ENCODE measurements at places on chromosomes 7 and 10.

- no peak overlapping the region for H3K4me3 ChIP-seq
- peaks cover 30% of the 10 kb centered on the region for H3K36me3 ChIP-seq
- no peak for DNase-seq
- no peak overlapping the region for H3K27ac ChIP-seq
Observed at GRCh38 chr10:299969-300368, 164.7 kb downstream of the ZMYND11 start.

GRCh38 chr10:129963641-129964501 lies at the start of gene EBF3:
Gene EBF3, minus strand, starts transcription at chr10:129964274. Its CDS starts 506 bp downstream, at chr10:129963768.
- peak; percentile 91 for DNase-seq
- no peaks in the 10 kb centered on the region for H3K36me3 ChIP-seq
- no peak within 1 kb of the TSS for H3K27ac ChIP-seq

- no peaks in the 10 kb centered on the region for H3K27me3 ChIP-seq
- no peak for DNase-seq
- no peaks in the 10 kb centered on the region for H3K36me3 ChIP-seq
- H3K4me3 ChIP-seq: no peak overlapping the region
Observed at GRCh38 chr10:77685432-77685831, 47.8 kb upstream of the KCNMA1 start.

- no peak overlapping the region for H3K27ac ChIP-seq
- peak; percentile 39 for DNase-seq
- H3K4me3 ChIP-seq: no peak overlapping the region
- H3K27me3 ChIP-seq: no peaks in the 10 kb centered on the region
- H3K4me1 ChIP-seq: no peaks in the 10 kb centered on the region
Observed at GRCh38 chr7:105141068-105141467, 127.1 kb downstream of the KMT2E start.

All from neuronal stem cell (in vitro differentiated cells).